DMS 273 treated with DMSO at 0.1 percent for 48 hours (cell line): ENCODE measurements at places on chromosomes 11 and 22.

DNA sequence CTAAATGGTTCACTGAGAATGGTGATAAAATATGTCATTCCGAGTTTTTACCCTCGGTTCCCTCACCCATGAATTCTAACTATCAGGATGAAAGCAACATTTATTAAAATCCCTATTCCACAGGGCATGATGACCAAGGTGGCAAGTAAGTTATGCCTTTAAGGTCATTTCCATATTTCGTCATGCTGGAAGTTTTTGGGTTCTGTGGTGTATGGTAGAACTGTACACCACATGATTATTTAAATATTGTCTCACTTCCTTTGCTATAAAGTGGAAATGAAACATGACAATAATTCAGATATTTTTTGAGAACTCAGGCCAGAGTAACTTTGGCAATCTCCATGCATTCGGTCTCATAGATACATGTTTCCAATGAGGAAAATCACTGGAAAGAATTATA is 68.5 kb upstream of the CARD18 start:
- DNase-seq: no peak

DNA sequence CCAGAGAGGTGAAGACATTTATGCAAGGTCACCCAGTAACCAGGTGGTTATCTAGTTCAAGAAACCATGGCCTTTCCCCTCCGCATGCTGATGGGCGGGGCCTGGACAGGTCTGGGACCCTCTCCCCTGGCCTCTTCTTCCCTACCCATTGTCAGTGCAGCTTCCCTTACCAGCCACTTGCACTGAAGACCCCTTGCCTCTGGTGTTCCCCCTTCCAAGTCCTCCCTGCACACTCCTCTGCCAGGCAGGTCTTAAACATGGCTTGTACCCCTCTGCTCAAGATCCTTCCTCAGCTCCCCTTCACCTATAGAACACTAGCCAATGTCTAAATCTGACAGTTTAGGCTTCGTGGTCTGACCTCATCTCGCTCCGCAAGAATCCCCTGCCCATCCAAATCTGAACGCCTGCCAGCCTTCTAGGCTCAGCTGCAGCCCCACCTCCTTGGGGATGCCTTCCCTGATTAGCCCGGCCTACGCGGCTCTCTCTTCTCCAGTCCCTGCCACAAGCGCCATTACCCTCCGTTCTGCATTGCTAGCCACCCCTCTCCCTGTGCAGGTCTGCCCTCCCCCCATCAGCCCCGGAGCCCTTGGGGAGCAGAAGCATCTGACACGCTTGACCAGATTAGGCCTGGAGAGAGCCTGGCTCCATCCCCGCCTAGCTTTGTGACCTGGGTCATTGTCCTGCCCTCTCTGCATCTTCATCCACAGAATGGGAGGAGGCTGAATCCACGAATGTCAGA is 213.8 kb downstream of the DSCAML1 start:
- DNase-seq: no peak

DNA sequence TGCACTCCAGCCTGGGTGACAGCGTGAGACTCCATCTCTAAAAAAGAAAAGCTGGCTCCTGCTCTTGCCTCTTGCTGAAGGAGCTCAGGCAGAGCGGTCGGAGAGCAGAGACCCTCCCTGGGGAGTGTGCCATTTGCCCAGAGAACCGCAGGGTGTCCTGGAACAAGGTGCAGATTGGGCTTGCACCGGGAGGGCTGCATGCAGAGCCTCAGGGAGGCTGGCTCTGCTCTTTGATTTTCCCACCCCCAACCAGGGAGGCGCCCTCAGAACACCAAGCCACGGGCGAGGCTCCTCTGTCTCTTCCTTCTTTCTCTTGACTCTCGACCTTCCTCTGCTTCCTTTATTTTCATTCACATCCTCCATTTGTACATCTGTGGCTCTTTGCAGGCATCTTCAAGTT is 889.1 kb downstream of the OPCML start:
- DNase-seq: no peak

DNA sequence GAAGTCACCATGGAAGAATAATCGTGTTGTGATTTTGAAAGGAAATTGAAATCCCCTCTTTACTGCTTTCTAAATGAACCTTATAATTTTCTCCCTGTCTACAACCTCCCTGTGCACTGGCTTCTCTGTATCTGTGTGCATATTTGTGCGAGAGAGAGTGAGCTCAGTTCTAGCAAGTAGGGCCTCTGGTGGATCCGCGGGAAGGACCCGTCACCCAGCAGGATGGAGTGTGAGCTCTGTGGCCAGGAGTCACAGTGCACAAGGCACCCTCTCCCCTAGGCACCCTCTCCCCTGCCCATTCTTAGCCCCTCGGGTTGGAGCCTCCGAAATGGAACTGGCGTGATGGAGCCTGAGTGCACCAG is 109.0 kb downstream of the TRIM29 start:
- DNase-seq: no peak

- DNase-seq: no peak
Observed at GRCh38 chr11:118211006-118211405, 13.8 kb downstream of the JAML start.
